Endothelial cell (in vitro differentiated cells): ENCODE measurements at places on chromosomes 12 and 14.

- H3K36me3 ChIP-seq = peaks cover 4% of the 10 kb centered on the region
- H3K27me3 ChIP-seq = peaks cover 12% of the 10 kb centered on the region
- peak overlapping the region; percentile 99 for H3K4me3 ChIP-seq
- H3K27ac ChIP-seq = peak overlapping the region; percentile 89
Measured at GRCh38 chr12:65823513-65824375, 539 bp upstream of the HMGA2 start.

- peaks cover 3% of the 10 kb centered on the region for H3K27me3 ChIP-seq
- no peaks in the 10 kb centered on the region for H3K36me3 ChIP-seq
- H3K4me3 ChIP-seq = peak overlapping the region; percentile 79
- peak overlapping the region; percentile 88 for H3K27ac ChIP-seq
Measured at GRCh38 chr12:116381744-116382685, 104.5 kb upstream of the MED13L start.

DNA sequence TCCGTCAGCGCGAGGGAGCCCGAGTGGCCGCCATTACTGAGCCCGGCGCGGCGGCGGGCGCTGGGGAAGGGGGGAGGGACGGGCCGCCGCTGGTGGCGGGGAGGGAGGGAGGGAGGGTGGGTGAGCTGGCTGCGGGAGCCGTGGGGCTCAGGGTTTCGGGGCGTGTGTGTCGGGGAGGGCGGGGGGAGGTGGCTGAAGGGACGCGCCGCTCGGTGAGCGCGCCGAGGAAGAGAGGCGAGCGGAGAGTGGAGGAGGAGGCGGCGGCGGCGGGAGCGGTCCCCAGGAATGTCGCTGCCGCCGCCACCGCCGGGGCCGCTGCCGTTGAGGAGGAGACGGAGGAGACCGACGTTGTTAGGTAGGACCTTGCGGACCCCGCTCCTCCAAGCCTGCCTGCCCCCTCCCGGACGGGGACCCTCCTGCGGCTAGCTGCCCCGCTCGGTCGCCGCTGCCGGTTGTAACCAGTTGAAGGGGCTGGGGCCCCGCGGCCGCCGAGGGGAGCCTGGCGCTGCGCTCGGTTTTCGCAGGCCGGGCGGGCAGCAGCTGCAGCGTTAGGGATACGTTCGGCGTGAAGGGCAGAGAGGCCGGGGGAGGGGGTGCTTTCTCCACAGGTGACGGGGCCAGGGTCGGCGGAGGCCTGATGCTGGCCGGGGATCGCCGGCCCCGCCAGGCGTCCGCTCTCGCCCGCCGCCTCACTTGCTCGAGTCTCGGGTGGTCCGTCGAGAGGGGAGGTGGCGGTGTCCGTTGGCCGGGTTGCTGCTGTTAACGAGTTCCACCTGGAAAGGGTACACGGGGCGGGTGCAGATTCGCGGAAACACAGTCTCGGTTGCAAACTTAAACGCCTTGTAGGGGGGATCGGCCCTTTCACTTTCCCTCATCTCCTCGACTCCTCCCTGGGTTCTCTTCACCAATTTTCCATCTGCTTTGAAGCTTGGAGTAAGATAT, at the start of gene ARHGAP5:
TSS of gene ARHGAP5 (plus strand) at position 224 of the 942 bp plus-strand sequence. CDS start 13,366 bp downstream, outside the sequence.
- H3K36me3 ChIP-seq = peaks cover 12% of the 10 kb centered on the region
- peak within 1 kb of the TSS; percentile 95 for H3K27ac ChIP-seq
- peaks cover 7% of the 10 kb centered on the region for H3K27me3 ChIP-seq
- peak within 1 kb of the TSS; percentile 99 for H3K4me3 ChIP-seq
- peaks cover 31% of the 10 kb centered on the region for H3K4me1 ChIP-seq

GRCh38 chr12:116959845-116960514, 49.2 kb downstream of the FBXW8 start:
- H3K27ac ChIP-seq = no peak overlapping the region
- no peak for DNase-seq
- H3K4me1 ChIP-seq = peaks cover 26% of the 10 kb centered on the region
- H3K27me3 ChIP-seq = peaks cover 6% of the 10 kb centered on the region

- H3K27me3 ChIP-seq = peaks cover 3% of the 10 kb centered on the region
- H3K27ac ChIP-seq = no peak overlapping the region
- H3K4me1 ChIP-seq = peaks cover 2% of the 10 kb centered on the region
- H3K4me3 ChIP-seq = no peak overlapping the region
Measured at GRCh38 chr12:25529738-25530137, 23.3 kb downstream of the LMNTD1 start.

GRCh38 chr14:95039993-95040348, 117.4 kb downstream of the DICER1 start:
- DNase-seq = no peak
- no peak overlapping the region for H3K4me3 ChIP-seq
- peaks cover 4% of the 10 kb centered on the region for H3K27me3 ChIP-seq
- H3K4me1 ChIP-seq = no peaks in the 10 kb centered on the region
- no peaks in the 10 kb centered on the region for H3K36me3 ChIP-seq

DNA sequence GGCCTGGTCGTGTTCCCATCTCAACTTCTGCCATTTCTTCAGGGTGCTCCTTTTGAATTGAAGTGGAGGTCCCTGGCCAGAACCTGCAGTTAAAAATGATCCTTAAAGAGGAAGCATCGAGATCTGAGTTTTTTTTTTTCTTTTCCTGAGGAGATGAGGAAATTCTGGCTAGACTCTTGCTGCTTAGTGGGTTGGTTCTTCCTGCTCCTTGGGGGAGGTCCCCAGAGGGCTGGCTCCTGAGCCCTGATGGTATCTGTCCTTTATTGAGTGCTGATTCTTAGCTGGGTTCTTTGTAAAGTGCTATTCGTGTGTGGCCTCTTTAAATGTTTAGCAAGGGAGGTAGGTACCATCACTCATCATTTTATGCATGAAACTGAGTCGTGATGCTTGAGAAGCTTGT, 11.7 kb downstream of the PELI2 start:
- H3K4me3 ChIP-seq = peak overlapping the region; percentile 21
- H3K27ac ChIP-seq = peak overlapping the region; percentile 40
- H3K27me3 ChIP-seq = peaks cover 4% of the 10 kb centered on the region
- H3K36me3 ChIP-seq = peaks cover 5% of the 10 kb centered on the region
- no peak for DNase-seq
- H3K4me1 ChIP-seq = peaks cover 70% of the 10 kb centered on the region
